ENCODE measurements at places on chromosomes 11 and 22.

GRCh38 chr22:20106205-20106848 is 9.6 kb upstream of the RANBP1 start:
- DNase-seq = no peak

- no peak for DNase-seq
These were observed 116.9 kb downstream of the TRIM29 start for GRCh38 chr11:120020981-120021380.

GRCh38 chr11:112344040-112344413 is 83.4 kb upstream of the PLET1 start:
- DNase-seq = no peak

- DNase-seq = no peak
These were observed 103.7 kb downstream of the GAB2 start for GRCh38 chr11:78313898-78314297.

DNA sequence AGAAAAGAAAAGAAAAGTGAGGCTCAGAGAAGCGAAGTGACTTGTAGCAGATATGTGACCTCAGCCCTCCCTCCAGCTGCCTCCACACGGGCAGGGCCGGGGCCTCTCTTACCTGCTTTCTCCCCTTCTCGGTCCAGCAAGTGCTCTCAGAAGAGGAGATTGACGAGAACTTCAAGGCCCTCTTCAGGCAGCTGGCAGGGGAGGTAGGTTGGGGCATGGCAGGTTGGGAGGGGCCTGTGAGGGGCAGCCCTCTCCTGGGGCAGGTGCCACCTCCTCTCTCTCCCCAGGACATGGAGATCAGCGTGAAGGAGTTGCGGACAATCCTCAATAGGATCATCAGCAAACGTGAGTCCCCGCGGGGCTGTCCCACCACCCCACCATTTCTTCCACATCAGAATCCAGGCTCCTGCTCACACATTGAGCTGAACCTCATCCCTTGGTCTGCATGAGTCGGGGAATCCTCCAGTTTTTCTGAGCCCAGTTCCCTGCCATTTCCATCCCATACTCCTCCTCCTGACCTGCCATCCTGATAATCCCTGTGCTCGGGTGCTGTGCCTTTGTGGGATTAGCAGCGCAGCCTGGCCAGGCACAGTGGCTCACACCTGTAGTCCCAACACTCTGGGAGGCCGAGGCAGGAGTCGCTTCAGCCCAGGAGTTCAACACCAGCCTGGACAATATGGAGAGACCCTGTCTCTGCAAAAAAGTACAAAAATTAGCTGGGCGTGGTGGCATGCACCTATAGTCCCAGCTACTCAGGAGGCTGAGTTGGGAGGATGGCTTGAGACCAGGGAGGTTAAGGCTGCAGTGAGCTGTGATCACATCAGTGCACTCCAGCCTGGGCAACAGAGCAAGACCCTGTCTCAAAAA is 26.4 kb downstream of the CAPN1 start:
- DNase-seq = no peak

GRCh38 chr22:43470253-43470652 is 58.4 kb downstream of the MPPED1 start:
- no peak for DNase-seq

DNA sequence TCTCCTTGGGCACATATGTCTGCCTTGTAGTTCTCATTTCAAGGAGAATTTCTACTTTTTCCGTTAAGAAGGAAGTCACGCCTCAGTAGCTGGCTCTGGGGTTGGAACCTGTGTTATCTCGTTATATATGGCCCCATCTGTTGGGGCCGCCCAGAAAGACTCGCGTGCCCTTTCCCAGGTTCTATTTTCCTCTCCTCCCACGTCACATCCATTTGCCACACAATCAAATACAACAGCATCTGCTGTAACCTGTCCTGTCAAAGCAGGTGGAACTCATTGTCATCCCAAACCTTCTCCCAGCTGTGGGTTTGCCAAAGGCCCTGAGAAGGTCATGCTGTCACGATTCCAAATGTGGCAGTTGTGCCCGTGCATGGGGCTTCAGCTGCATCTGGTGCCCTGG is 213.1 kb upstream of the ZBED5 start:
- DNase-seq = no peak

GRCh38 chr11:118791961-118792569 is 1.1 kb upstream of the DDX6 start:
- DNase-seq = no peak

- peak; percentile 84 for DNase-seq
These were observed 25.6 kb downstream of the ARRB1 start for GRCh38 chr11:75325713-75326438.

DNA sequence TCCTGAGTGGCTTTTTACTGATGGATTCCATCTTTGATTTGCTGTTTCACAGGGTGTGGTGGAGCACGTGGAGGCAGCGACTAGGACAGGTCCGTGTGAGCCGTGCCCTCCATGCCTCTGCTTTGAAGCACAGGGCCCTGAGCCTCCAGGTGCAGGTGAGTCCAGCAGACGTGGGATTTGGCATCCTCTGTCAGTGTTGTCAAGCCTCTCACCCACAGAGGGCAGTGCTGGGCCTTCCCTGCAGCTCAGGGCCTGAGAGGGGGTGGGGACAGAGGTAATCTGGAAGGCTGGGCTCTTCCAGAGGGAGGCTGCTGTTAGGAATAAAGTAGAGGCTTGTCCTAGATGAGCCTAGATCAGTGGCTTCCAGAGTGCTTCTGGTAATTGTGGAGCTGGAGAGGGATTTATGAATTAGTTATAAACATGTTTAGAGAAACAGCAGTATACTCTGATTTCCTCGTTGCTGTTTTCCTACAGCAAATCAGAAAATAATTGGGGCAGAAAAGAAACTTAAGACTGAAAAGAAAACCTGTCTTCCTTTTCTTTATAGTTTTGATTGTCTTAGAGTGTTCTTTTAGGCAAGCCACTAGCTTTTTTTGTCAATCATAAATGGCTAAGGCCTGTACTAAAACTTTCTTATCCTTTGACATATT is 65.0 kb downstream of the SFI1 start:
- peak; percentile 65 for DNase-seq

DNA sequence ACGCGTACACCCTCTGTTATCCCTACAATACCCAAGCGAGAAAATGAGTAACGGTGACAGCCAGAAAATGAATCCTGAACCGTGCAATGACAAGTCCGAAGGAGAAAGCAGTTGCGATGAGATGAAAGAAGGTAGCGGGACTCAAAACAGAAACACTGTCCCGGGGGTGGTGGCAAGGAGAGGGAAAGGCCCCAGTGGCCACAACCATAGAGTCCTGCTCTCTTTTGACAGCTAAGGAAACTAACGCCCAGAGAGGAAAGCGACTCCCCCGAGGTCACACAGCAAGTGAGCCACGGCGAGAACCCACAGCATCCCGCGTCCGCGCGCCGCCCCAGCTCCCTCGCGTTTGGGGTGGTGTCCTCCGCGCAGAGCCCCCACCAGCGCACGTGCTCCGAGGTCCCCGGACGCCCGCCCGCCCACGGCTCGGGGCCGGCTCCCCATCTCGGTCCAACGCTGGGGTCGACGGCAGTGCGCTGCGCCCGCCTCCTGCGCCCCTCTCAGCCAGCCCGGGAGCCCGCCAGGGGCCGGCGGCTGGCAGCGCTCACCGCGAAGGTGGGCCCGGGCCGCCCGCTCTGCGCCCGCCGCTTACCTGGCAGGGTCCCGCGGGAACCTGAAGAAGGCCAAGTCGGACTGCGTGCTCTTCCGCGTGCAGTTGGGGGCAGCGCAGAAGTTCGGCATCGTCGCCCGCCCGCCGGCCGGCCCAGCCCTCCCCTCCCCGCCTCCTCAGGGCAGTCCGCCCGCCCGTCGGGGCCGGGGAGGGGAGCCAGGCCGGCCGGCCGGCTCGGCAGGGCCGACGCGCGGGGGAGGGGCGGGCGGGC is 564 bp downstream of the THAP12 start:
- peak; percentile 11 for DNase-seq

DNA sequence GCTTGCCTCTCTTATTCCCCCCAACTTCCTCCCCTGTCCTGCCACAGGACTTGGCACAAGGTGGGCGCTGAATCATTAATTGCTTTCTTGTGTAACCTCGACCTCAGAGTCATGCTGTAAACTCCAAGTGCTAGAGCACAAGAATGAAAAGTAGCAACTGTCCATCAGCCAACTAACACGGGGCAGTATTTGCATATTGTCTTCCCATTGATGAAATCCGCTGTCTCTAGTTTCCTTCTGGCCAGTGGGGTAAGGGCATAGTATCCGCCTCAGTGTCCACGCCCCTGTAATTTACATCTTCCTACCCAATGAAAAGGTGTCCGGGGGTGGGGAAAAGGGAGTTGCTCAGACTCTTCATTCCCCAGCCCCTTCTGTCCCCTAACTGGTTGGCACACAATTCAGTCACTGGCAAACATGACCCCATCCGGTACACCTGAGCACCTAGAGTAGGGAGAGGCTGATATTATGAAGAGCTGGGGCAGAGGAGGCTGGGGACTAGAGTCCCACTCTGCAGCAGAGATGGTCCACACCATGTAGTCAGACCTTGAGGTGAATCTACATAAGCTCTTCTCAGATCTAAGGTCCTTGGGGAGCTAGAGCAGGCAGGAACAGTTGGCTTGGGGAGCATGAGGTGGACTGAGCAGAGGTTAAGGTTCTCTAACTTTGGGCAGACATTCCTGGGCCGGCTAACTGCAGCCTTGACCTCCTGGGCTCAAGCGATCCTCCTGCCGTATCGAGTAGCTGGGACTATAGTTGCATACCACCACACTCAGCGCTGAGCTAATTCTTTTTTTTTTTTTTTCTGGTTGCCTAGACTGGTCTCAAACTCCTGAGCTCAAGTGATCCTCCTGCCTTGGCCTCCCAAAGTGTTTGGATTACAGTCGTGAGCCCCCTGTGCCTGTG is 6.8 kb upstream of the GGA1 start:
- peak; percentile 41 for DNase-seq

- DNase-seq = peak; percentile 92
These were observed 1.4 kb downstream of the PLXNB2 start for GRCh38 chr22:50305923-50306566.

- DNase-seq = no peak
These were observed 155.7 kb downstream of the AASDHPPT start for GRCh38 chr11:106233191-106233590.

DNA sequence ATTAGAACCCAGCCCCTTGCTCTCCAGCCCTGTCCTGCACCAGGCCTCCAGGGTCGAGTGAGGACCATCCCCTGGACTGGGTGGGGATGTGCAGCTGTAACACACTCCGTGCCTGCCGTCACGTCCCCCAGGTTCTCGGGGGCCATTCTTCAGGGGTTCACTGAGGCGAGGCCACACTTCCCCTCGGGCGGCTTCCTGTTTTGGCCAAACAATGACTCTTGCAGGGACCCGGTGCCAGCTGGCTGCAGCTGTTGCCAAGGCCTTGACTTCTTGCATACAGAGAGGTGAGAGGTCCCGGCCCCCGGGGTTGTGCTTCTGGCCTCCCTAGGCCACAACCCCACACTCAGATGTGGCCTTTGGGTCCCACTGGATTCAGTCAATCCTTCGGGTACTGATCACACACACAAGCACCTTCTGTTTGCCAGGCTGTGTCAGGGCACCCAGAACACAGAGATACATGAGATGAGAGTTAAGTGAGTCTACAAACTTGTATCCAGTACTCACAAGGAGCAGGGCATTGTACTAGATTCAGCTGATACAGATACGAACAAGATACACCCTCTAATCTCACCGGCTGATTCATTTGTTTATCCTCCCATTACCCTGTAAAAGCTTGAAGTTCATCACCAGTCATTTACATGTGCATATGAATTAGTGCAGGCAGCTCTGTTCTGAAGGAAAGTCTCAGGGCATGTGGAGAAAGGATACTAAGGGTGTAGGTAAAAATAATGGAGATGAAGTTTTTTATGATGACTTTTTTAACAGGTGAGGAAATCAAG is 32.9 kb downstream of the LRRC32 start:
- DNase-seq = no peak

GRCh38 chr11:65503949-65504673 is 5.3 kb downstream of the MALAT1 start:
- DNase-seq = peak; percentile 66

- no peak for DNase-seq
These were observed 38.4 kb upstream of the EMID1 start for GRCh38 chr22:29167032-29167911.

GRCh38 chr22:36027935-36028645 is 534 bp downstream of the RBFOX2 start:
- DNase-seq = no peak

GRCh38 chr11:87437133-87437843 is 399.6 kb downstream of the TMEM135 start:
- no peak for DNase-seq

DNA sequence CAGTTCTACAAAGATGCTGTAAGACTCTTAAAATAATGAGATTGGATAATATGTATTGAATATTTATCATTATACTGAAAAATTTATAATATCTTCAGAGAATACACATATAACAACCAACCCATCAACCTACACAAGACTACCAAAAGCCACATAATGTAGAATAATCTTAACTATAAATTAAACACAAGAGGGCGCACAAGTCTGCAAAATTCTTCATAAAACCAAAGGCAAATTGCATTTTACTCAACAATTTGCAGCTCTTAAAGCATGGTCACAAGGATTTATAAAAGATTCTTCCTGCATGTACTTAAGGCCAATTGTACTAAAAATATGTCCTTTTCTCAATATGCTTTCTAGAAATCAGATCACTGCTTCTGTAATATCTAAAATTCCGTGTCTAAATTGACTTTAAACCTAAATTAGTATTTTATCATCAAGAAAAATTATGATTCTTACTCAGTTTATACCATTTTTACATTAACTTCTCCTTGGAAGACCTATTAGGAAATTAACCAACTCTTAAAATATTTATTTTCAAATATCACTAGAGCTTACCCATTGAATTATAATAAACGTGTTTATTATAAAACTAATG is 79.0 kb downstream of the TTC28 start:
- peak; percentile 64 for DNase-seq

GRCh38 chr22:38652859-38653258 is 3.3 kb downstream of the FAM227A start:
- DNase-seq = no peak

GRCh38 chr11:6727971-6728760 is 43.6 kb downstream of the OR2AG2 start:
- DNase-seq = no peak

DNA sequence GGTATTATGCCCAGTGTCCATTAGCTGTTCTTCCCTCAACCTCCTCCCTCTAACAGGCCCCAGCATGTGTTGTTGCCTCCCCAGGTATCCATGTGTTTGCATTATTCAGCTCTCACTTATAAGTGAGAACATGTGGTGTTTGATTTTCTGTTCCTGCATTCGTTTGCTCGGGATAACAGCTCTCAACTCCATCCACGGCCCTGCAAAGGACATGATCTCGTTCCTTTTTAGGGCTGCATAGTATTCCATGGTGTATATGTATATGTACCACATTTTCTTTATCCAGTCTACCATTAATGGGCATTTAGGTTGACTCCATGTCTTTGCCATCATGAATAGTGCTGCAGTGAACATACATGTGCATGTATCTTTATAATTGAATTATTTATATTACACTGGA is 82.8 kb downstream of the PRMT3 start:
- no peak for DNase-seq

GRCh38 chr11:118002010-118002540 is 15.9 kb downstream of the IL10RA start:
- DNase-seq = no peak

GRCh38 chr11:101975734-101976133 is 59.4 kb upstream of the ANGPTL5 start:
- no peak for DNase-seq

All from fibroblast of skin of right quadriceps (primary cell).